Activated naive CD8-positive, alpha-beta T cell treated with anti-CD3 and anti-CD28 coated beads for 36 hours (primary cell): ENCODE measurements at places on chromosomes 5 and 9. TPM values are rescaled to one million over a fixed set of nuclear protein-coding genes. Genes with fewer than 3 reads are reported as not detected.

GRCh38 chr5:72744136-72744535, 72.3 kb upstream of the TNPO1 start:
- no peak overlapping the region for H3K4me3 ChIP-seq
- no peaks in the 10 kb centered on the region for H3K4me1 ChIP-seq
- H3K27me3 ChIP-seq = peaks cover 11% of the 10 kb centered on the region
- no peak for DNase-seq
- no peaks in the 10 kb centered on the region for H3K36me3 ChIP-seq
- H3K27ac ChIP-seq = no peak overlapping the region

DNA sequence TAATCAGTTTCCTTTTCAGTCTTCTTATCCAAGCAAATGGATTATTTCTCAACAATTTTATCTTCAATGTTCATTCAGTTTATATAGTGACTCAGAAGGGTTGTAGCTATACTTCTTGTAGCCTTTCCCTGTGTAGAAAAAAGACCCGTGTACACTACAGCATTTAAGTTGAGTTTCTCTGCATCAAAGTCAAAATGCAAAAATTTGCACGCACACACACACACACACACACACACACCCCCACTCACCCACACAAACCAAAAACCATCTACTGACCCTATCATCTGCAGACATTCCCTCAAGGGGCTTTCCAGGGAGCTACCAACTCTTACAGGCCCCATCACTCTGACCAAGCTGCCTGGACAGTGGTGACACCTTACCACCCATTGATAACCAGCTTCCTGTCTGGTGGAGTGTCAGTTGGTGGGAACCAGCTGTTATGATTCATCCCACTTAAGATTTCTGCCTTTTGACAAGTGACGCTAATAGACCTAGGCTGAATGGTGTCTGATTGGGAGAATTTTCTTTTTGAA, 12.2 kb upstream of the ELL2 start:
- peaks cover 3% of the 10 kb centered on the region for H3K36me3 ChIP-seq
- peaks cover 9% of the 10 kb centered on the region for H3K27me3 ChIP-seq
- DNase-seq = no peak
- H3K4me1 ChIP-seq = peaks cover 2% of the 10 kb centered on the region
- no peak overlapping the region for H3K4me3 ChIP-seq
- no peak overlapping the region for H3K27ac ChIP-seq

- H3K4me3 ChIP-seq = no peak overlapping the region
- H3K27ac ChIP-seq = no peak overlapping the region
- H3K27me3 ChIP-seq = no peaks in the 10 kb centered on the region
- peaks cover 29% of the 10 kb centered on the region for H3K36me3 ChIP-seq
Measured at GRCh38 chr5:180041301-180042274, 30.0 kb downstream of the RNF130 start.

DNA sequence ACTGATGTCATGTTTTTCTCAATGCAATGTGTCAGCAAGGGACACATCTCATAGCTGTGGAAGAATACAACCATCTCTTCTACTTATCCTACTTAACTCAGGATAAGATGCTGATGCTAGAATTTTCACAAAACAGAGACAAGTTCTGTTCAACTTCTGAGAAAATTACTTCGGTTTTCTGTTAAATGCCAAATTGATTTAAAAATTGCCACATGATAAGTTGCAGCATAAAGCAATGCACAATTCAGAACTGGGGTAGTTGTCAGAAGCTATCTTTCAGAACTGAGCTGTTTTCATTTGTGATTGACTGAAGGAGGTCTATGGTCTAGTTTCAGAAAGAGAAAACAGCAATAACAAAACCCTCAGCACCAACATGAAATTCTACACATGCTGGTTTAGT, 954.8 kb upstream of the C9orf72 start:
- no peak overlapping the region for H3K27ac ChIP-seq
- H3K4me1 ChIP-seq = no peaks in the 10 kb centered on the region
- no peak overlapping the region for H3K4me3 ChIP-seq
- no peak for DNase-seq
- H3K27me3 ChIP-seq = no peaks in the 10 kb centered on the region

DNA sequence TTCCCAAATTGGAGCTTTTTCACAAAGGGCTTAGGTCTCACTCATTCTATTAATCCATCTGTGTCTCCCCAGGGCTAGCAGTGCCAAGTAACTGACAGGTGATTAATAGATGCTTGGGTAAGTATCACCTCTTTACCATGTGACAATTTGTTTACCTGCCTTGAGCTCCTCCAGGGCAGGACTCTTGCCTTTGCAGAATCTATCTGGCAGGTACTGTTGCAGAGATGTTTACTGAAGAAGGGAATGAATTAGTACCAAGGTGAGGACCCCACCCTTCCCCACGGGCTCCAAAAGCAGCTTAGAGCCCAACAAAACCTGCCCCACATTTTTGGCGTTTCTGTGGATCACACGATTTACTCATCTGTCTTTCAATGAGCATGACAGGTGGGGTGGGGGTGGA, 698 bp upstream of the TGFBI start:
- H3K27ac ChIP-seq = no peak overlapping the region
- peaks cover 35% of the 10 kb centered on the region for H3K27me3 ChIP-seq
- DNase-seq = no peak
- H3K4me1 ChIP-seq = no peaks in the 10 kb centered on the region
- H3K4me3 ChIP-seq = no peak overlapping the region

- no peak overlapping the region for H3K27ac ChIP-seq
- no peak for DNase-seq
- peaks cover 25% of the 10 kb centered on the region for H3K4me1 ChIP-seq
Measured at GRCh38 chr5:139138109-139138508, 60.1 kb downstream of the SIL1 start.

- H3K27ac ChIP-seq = no peak overlapping the region
- DNase-seq = no peak
- H3K27me3 ChIP-seq = no peaks in the 10 kb centered on the region
- no peak overlapping the region for H3K4me3 ChIP-seq
- peaks cover 25% of the 10 kb centered on the region for H3K4me1 ChIP-seq
Measured at GRCh38 chr9:20040991-20041696, 252.3 kb upstream of the SLC24A2 start.

- H3K4me3 ChIP-seq = no peak overlapping the region
- no peaks in the 10 kb centered on the region for H3K36me3 ChIP-seq
- H3K4me1 ChIP-seq = no peaks in the 10 kb centered on the region
- H3K27ac ChIP-seq = no peak overlapping the region
- no peak for DNase-seq
Measured at GRCh38 chr5:101977729-101978345, 318.2 kb downstream of the SLCO4C1 start.

DNA sequence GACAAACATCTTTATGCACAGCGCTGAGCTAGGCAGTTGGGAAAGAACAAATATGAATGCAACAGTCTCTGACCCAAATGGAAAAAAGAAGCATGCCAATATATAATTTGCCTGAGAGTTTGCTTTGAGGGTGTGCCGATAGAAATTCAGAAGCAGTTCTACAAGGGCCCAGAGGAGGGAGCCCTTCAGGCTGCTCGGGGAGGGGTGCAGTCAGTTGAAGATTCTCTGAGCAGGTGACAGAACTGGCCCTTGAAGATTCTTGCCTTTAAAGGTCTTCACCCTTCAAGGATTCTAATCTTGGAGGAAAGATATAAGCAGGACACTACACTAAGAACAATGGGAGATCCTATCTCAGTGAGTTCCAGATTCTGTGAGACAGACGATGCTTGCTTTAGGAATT, 3.7 kb upstream of the PAPPA start:
- no peak for DNase-seq
- H3K36me3 ChIP-seq = no peaks in the 10 kb centered on the region
- no peak overlapping the region for H3K27ac ChIP-seq
- no peak overlapping the region for H3K4me3 ChIP-seq

DNA sequence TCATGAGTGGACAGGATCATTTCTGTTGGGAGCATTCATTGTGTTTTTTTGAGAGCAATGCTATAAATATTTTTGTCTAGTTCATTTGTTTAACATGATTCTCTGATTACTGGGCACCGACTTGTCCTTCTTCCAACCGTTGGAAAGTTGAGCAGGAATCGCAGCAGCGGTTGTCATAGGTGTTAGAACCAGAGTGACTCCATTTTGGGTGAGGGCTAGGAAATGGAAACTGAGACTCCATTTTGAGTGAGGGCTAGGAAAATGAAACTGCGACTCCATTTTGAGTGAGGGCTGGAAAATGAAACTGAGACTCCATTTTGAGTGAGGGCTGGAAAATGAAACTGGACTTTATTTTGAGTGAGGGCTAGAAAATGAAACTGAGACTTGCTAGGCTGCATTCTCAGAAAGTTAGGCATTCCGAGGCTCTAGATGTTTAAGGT, 100.6 kb downstream of the ICE1 start:
- peaks cover 5% of the 10 kb centered on the region for H3K27me3 ChIP-seq
- peaks cover 35% of the 10 kb centered on the region for H3K4me1 ChIP-seq
- H3K27ac ChIP-seq = peak overlapping the region; percentile 82
- peak; percentile 21 for DNase-seq

Gene AIF1L
- 0.92 TPM for total RNA-seq

Gene CTSL
- total RNA-seq = 1.5 TPM

Gene MAN2A1
- total RNA-seq = 28.7 TPM

Gene AJM1
- total RNA-seq = 3.1 TPM

Gene OR1J2
- 0.23 TPM for total RNA-seq

Gene ORM2
- not detected for total RNA-seq

Gene SLC6A3
- not detected for total RNA-seq
